ENCODE measurements at places on chromosomes 16 and 17.

DNA sequence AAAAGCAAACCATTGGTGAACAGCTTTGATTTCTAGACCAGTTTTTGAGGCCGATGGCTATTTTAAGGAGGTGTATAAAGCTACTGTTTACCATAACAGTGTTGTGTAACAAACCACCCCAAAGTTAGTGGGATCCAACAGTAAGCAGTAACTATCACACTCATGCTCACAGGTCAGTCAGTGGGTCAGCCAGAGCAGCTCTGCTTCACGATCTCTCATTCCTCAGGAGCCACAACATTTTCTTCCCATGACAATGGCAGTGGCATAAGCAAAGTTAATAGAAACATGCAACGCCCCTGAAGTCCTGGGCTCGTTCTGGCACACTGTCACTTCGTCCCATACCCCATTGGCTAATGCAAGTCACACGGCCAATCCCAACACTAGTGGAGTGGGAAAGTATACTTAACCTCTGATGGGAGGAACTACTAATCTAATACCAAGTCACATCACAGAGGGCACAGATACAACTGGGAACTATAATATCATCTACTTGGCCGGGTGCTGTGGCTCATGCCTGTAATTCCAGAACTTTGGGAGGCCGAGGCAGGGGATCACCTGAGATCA is 28.0 kb upstream of the B4GALNT2 start:
- DNase-seq, result no peak

DNA sequence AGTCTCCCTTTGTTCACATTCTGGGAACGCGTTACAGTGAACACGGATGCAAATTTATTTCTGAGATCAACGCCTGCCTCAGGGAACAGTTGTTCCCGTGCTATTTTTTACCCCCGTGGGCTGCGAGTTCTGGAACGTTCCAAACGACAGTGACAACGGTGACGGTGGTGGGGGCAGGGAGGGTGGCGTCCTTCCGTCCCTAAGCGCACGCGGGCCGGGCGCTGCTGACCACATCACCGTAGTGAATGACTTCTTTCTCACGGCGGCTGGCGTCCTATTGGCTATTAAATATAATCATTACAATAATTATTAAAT is 45.1 kb upstream of the SSTR5 start:
- DNase-seq, result no peak

GRCh38 chr17:44257815-44258760 is 9.8 kb downstream of the SLC4A1 start:
- DNase-seq, result no peak

- peak; percentile 15 for DNase-seq
Observed at GRCh38 chr17:31318298-31318801, 3.1 kb downstream of the EVI2A start.

DNA sequence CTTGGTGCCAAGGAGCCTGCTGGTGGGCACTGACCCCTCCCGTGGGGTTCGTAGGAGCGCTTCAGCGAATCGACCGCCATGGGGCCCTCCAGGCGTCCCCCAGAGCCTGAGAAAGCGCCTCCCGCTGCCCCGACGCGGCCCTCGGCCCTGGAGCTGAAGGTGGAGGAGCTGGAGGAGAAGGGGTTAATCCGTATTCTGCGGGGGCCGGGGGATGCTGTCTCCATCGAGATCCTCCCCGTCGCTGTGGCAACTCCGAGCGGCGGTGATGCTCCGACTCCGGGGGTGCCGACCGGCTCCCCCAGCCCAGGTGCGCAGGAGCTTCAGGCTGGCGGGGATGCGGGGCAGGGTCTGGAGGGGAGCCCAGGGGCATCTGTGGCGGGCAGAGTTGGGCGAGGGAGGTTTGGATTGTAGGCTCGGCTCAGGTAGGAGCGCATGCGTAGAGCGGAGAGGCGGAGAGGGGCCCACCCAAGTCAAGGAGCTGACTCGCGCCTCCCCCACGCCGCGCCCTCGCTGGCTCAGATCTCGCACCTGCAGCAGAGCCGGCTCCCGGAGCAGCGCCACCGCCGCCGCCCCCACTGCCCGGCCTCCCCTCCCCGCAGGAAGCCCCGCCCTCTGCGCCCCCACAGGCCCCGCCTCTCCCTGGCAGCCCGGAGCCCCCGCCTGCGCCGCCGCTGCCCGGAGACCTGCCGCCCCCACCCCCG is 19.8 kb downstream of the FMNL1 start:
- no peak for DNase-seq

DNA sequence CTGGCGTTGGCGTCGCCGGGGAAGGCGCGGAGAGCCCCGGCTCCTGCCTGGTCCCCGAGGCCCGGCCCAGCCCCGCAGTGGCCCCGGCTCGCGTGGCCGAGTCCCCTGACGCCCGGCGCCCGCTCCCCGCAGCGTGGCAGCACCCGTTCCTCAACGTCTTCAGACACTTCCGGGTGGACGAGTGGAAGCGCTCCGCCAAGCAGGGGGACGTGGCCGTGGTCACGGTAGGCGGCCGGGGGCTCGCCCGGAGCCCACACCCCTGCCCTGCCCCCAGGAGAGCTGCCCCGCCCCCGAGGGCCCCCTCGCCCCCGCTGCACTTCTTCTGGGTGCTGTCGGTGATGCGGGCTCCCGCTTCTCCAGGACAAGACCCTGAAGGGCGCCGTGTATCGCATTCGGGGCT is 466 bp downstream of the WDR90 start:
- DNase-seq, result no peak

GRCh38 chr17:68585643-68586042 is 15.5 kb downstream of the FAM20A start:
- DNase-seq, result no peak

DNA sequence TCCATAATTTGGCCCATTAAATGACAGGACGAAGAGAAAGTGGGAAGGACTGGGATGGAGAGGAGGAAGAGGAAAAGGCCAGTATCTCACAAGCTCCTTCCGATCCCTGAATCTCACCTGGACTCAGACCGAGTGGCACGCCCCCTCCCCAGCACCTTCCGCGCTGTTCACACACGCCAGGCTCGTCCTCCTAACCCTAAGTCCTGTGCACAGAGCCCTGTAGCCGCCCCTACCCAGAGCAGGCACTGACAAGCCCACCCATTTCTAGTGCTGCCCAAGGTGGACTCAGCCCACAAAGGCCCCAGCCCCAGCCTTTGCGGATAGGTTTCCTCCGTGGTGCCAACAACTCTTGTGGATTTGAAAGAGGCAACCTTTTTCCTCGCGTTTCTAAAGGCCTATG is 9.2 kb downstream of the HS3ST3B1 start:
- no peak for DNase-seq

GRCh38 chr17:53948323-53948722 is 125.6 kb downstream of the KIF2B start:
- no peak for DNase-seq

DNA sequence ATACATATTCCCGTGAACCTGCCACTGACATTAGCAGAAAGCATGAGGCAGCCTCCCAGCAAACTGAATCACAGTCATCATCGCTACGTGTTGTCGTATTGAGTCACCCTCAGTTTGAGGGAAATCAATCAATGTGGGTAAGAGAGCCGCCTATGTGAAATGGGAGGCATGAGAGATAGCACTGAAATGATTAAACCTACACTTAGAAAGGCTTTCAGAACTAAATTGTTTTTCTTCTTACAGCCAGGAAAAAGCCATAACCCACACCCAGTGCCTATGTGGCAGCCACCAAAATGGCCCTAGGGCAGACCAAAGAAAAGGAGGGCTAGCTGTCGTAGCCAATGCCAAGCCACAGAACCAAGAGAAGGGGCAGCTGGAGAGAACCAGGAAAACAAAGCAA is 90.5 kb downstream of the ADAMTS18 start:
- DNase-seq, result no peak

DNA sequence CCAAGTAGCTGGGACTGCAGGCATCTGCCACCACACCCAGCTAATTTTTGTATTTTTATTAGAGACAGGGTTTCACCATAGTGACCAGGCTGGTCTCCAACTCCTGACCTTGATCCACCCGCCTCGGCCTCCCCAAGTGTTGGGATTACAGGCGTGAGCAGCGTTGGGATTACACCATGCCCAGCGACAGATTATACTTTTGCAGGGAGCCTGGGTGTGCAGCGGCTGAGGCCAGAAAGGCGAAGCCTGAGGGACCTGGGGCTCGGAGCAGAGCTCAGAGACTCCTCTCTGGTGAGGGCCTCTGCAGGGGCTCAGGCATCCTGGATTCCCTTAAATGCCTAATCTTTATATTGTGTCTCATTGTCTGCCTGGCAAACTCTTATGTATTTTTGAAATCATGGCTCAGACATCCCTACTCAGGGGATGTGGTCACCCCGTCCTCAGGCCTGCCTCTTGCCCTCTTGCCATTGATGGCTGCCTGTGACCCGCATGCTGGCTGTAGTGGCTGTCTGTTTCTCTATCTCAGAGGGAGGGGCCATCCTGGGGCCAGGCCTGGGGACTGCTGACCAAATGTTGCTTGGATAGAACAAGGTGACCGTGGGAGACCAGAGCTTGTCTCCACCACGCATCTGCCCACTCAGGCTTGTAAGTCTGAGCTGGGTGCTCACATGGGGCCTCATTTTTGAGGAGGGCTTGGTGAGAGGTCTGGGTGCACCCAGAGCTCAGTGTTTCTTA is 42.6 kb downstream of the B9D1 start:
- DNase-seq, result no peak

- no peak for DNase-seq
Observed at GRCh38 chr16:3149193-3149530, 14.3 kb downstream of the ZNF213 start.

- peak; percentile 8 for DNase-seq
Observed at GRCh38 chr16:88907768-88908167, 41.3 kb upstream of the PABPN1L start.

DNA sequence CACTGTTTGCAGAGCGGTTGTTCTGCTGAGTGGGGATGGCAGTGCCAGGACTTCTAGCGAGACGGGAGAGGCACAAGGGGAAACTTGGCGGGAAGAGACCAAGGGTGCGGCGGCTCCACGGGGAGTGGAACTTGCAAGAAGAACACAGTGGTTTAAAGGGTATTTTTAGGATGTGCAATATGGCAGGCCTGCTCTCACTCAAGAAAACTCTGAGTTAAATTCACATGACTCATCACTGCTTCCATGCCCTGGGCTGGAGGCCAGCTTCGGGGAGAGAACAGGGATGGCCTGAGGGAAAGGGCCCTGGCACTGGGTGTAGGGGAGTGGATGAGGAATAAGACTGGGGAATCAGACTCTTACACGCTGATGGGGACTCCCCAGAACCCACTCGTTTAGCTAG is 13.3 kb upstream of the CD300LD start:
- DNase-seq, result peak; percentile 98

DNA sequence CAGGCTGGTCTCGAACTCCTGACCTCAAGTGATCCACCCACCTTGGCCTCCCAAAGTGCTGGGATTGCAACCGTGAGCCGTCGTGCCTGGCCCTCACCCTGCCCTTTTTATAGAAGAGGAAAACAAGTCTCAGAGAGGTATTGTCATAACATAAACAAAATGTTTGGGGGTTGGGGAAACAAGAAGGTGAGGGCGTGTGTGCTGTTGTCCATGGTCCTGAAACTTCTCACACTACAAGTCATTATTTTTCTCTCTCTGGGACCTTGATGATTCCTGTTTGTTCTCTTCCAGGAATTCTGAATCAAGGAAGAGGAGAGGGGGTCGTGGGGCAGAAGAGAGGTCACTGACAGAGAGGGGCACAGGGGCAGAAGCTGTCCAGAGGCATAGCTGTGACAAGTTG is 160.2 kb upstream of the LHX1 start:
- peak; percentile 5 for DNase-seq

GRCh38 chr17:64200080-64201032 is 62.7 kb downstream of the TEX2 start:
- peak; percentile 59 for DNase-seq
